ENCODE measurements at places on chromosomes 5 and 9.
A peak's percentile ranks its signal among the peaks of the same experiment; 100 is the strongest.

- DNase-seq, result no peak
- H3K4me3 ChIP-seq, result no peak overlapping the region
- no peak overlapping the region for H3K27ac ChIP-seq
- no peaks in the 10 kb centered on the region for H3K4me1 ChIP-seq
- no peaks in the 10 kb centered on the region for H3K36me3 ChIP-seq
Measured at GRCh38 chr5:80977764-80978163, 17.6 kb downstream of the RASGRF2 start.

GRCh38 chr9:20189871-20190270, 401.0 kb upstream of the SLC24A2 start:
- no peaks in the 10 kb centered on the region for H3K4me1 ChIP-seq
- no peaks in the 10 kb centered on the region for H3K27me3 ChIP-seq
- DNase-seq, result no peak
- H3K4me3 ChIP-seq, result no peak overlapping the region
- no peaks in the 10 kb centered on the region for H3K36me3 ChIP-seq
- H3K27ac ChIP-seq, result no peak overlapping the region

DNA sequence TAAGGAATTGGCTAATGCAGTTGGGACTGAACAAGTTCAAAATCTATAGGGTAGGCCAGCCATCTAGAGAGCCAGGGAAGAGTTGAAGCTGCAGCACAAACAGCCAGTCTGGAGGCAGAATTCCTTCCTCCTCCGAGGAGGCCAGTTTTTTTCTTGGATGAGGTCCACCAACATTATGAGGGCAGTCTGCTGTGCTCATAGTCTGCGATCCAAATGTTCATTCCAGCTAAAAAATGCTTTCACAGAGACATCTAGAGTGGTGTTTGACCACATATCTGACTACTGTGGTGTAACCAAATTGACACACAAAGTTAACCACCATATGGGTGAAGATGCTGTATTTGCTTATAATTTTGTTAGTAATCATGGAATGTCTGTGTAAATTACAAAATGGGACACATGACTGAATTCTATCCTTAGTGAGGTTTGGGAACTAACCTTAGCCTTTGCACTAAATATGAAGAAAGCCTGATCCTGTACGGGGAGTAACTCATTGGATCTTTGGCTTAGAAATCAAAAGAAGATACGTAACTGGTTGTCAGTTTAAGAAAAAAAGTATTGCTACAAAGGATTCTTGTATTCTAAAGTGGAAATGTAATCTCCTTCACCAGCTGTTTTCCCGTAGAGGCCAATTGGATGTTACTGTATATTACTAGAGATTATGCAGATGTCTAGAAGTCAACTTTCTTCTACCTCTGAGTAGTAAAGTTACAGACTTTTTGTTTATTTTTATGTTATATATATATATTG, 70.6 kb downstream of the SPIN1 start:
- no peak overlapping the region for H3K27ac ChIP-seq
- no peaks in the 10 kb centered on the region for H3K27me3 ChIP-seq
- peaks cover 2% of the 10 kb centered on the region for H3K36me3 ChIP-seq
- H3K4me1 ChIP-seq, result peaks cover 31% of the 10 kb centered on the region
- no peak for DNase-seq

DNA sequence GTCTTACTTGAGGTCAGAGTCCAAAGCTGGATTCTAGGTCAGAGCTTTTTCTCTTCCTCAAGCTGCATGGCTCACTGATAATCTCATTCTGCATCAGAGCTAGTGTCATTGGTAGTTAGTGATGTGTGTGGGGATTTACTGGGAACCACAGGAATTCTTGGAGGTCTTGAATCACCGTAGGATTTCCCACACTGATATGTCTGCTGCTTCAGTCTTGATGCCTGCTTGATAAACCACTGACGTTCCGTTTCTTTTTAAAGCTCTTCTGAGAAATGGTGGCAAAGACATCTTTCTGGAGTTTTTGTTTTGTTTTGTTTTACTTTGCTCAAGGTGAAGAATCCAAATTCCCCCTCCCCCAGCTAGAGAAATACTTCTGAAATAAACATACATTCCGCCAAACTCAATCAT, 1.2 kb upstream of the GARIN3 start:
- H3K4me1 ChIP-seq, result no peaks in the 10 kb centered on the region
- no peaks in the 10 kb centered on the region for H3K27me3 ChIP-seq
- no peak for DNase-seq
- H3K27ac ChIP-seq, result no peak overlapping the region
- no peaks in the 10 kb centered on the region for H3K36me3 ChIP-seq

DNA sequence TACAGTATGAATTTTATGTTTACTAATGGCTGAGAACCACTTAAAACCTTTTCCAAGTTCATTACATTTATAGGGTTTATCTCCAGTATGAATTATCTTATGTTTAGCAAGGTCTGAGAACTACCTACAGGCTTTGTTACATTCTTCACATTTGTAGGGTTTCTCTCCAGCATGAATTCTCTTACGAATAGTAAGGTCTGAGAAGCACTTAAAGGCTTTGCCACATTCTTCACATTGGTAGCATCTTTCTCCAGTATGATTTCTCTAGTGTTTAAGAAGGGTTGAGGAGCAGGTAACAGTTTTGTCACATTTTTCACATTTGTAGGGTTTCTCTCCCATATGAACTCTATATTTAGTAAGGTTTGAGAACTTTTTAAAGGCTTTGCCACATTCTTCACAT, 1127.4 kb downstream of the EFNA5 start:
- no peaks in the 10 kb centered on the region for H3K4me1 ChIP-seq
- no peak overlapping the region for H3K4me3 ChIP-seq
- H3K27ac ChIP-seq, result no peak overlapping the region

GRCh38 chr9:128152133-128153059, 3.1 kb downstream of the LCN2 start:
- peaks cover 31% of the 10 kb centered on the region for H3K4me1 ChIP-seq
- H3K4me3 ChIP-seq, result no peak overlapping the region
- no peaks in the 10 kb centered on the region for H3K27me3 ChIP-seq

GRCh38 chr5:73701566-73701965, 75.6 kb downstream of the ARHGEF28 start:
- no peak for DNase-seq
- no peak overlapping the region for H3K27ac ChIP-seq
- no peaks in the 10 kb centered on the region for H3K4me1 ChIP-seq
- no peaks in the 10 kb centered on the region for H3K27me3 ChIP-seq

DNA sequence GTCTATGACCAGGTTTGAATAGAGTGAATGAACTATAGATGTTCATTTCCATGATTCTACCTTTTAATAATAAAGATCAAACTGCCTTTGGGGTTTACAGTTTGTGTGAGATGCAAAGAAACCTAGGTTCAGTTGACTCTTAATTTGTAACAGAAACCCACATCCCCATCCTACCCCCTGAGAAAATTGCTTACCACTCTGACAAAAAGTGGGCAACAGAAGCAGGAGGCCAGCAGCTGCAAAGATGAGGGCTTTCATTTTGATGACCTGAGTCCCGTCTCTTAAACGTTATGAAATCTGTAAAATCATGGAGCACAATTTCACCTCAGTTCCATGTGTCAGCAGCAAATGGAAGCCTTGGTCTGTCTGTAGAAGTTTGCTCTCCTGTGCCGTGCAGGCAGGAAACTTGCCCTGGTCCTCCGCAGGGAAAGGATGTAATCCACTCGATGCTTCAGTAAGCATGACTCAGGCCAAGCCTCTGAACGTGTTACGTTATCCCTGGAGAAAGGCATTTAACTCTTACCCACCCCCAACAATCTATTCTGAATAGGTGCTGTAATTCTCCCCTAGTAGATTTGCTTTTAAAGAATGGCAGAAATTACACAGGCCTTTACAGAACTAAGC, at the start of gene F2RL2:
Gene F2RL2, minus strand, starts transcription at position 431 of the 624 bp plus-strand sequence. Its CDS starts 173 bp downstream, at position 258.
- H3K36me3 ChIP-seq, result no peaks in the 10 kb centered on the region
- H3K4me1 ChIP-seq, result no peaks in the 10 kb centered on the region
- no peak for DNase-seq

- H3K4me3 ChIP-seq, result no peak overlapping the region
- peaks cover 18% of the 10 kb centered on the region for H3K4me1 ChIP-seq
- H3K27me3 ChIP-seq, result no peaks in the 10 kb centered on the region
- DNase-seq, result no peak
Measured at GRCh38 chr5:42989190-42989589, 50.9 kb downstream of the ANXA2R start.

DNA sequence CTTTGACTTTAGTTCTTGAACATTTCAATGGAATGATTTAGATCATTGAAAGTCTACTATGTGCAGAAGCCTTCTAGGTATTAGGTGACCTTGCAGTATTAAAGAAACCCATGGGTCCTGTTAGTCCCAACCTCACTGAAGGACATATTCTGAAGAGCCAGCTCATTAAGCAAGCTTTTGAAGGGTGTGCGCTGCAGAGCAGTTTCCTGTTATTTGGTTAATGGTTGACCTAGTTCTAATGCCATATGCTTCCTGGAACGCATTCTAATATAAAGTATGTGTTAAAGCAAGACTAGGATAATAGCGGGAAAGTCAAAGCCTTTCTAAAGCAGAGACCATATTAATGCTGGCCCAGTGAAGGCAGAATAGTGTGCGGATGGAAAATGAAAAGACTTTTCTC, 20.1 kb downstream of the ZNF462 start:
- H3K4me3 ChIP-seq, result no peak overlapping the region
- H3K36me3 ChIP-seq, result no peaks in the 10 kb centered on the region
- H3K4me1 ChIP-seq, result peaks cover 81% of the 10 kb centered on the region

DNA sequence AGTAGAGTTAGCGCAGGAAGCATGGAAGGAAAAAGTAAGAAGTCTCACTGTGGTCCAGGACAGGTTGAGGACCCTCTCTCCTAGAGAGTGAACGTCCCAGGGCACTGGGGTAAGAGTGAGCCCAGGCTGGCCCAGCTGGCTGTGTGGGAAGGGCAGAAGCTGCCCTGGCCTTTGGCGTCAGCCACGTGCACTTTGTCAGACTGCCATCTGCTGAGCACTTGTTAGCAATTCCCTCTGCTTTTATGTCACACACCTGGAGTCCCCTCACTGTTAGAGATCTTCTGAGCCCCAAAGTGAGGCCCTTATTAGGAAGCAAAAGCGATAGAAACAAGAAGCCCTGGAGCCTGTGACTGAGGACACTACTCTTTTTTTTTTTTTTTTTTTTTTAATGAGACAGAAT, 79.1 kb downstream of the UGCG start:
- DNase-seq, result no peak
- H3K4me3 ChIP-seq, result no peak overlapping the region
- H3K4me1 ChIP-seq, result no peaks in the 10 kb centered on the region
- H3K27ac ChIP-seq, result no peak overlapping the region
- H3K36me3 ChIP-seq, result no peaks in the 10 kb centered on the region
- no peaks in the 10 kb centered on the region for H3K27me3 ChIP-seq

- H3K4me3 ChIP-seq, result no peak overlapping the region
- H3K27ac ChIP-seq, result no peak overlapping the region
- H3K4me1 ChIP-seq, result peaks cover 73% of the 10 kb centered on the region
- peaks cover 6% of the 10 kb centered on the region for H3K36me3 ChIP-seq
Measured at GRCh38 chr9:133368249-133368881, 7.5 kb downstream of the SURF4 start.

DNA sequence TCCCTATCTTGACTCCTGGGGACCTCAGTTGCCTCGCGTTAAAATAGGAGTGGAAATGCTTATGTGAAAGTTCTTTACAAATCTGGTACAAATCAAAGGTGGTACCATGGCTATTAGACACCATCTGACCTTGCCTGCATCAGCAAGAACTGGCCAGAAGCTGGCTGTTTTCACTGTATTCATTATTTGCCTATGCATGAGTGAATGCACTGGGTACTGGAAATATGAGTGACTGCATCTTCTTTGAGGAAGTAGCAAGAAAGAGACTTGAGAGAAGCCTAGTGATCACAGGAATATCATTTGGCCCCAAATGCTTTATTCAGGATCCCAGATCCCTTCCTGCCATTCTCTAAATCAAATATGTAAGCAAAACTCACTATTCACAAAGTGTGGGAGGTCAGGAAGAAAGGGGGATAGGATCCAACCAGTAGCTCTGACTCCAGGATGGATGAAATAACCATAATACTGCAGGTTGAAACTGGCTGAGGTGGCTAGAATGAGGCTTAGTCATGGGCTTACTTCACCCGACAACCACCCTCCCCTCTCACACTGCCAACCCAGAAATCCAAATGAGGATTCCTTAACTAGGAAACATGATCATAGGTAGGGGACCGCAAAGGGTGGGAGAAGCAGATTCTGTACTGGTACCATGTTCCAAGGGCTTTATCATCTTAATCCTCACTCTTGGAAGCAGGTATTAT, 56.7 kb downstream of the FAM114A2 start:
- no peaks in the 10 kb centered on the region for H3K27me3 ChIP-seq
- no peaks in the 10 kb centered on the region for H3K4me1 ChIP-seq
- H3K36me3 ChIP-seq, result no peaks in the 10 kb centered on the region
- DNase-seq, result no peak
- no peak overlapping the region for H3K27ac ChIP-seq
- H3K4me3 ChIP-seq, result no peak overlapping the region

DNA sequence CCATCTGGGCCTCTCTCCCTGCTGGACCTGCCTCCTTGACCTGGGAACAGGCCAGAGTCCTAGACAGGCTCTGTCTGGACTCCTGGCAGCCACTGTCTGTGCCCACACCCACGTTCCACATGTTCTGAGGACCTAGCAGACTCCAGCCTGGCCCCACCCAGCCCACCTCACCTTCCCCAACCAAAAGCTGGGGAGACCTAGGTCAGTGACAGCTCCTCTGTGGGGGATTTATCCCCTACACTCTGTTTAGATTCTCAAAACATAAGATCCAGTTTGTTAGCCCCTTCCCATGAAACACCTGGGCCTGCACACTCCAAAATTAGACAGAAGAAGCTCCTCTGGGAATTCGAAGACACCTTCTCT, 59.8 kb upstream of the ADAMTS2 start:
- H3K36me3 ChIP-seq, result no peaks in the 10 kb centered on the region
- no peaks in the 10 kb centered on the region for H3K27me3 ChIP-seq
- no peak overlapping the region for H3K27ac ChIP-seq

DNA sequence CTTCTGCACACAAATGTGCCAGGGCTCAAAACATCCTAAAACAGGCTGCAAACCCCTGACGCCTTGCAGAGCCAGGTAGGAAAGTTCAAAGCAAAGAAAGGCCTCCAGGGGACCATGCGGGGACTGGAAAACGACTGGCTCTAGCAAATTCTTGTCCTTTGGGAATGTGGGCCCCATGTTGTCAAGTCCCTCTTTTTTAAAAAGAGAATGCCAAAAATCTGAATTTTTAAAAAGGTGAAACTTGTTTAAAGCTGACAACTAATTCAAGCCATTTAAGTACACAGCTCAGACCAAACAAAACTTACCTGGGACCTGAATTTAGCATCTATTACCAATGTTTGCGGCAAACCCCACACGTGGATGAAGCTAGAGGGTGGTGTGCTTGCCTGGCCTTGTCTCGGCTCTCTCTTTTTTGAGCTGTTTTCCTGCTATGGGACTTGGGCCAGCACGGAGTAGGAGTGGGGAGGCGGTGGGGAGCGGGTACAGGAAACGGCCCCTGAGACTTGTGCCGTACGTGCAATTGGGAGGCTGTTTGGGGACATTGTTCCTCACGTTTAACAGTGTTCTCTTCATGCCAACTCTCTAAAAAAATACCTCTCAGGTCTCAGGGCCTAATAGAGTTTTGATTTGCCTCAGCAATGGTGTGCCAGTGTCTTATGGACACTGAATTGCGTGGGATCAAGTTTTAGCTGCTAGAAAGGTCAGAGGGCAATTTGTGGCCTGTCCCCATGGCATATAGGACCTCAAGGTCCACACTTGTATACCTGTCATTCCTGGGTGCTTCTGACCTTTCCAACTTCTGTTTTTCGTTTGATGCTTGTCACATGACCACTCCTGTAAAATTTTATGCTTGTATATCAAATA, 15.1 kb upstream of the PHF19 start:
- no peaks in the 10 kb centered on the region for H3K27me3 ChIP-seq
- no peak for DNase-seq
- no peak overlapping the region for H3K4me3 ChIP-seq
- peak overlapping the region; percentile 80 for H3K27ac ChIP-seq
- H3K4me1 ChIP-seq, result peaks cover 65% of the 10 kb centered on the region

Measured in vagina (tissue), 2 donors.